Sigmoid colon (tissue), 7 donors: ENCODE measurements at places on chromosomes 16 and 17. TPM values are rescaled to one million over a fixed set of nuclear protein-coding genes. Genes with fewer than 3 reads are reported as not detected.
A peak's percentile ranks its signal among the peaks of the same experiment; 100 is the strongest.

GRCh38 chr17:61504697-61505096 is 52.5 kb downstream of the TBX4 start:
- DNase-seq, result no peak
- H3K27ac ChIP-seq, result no peak overlapping the region
- no peak overlapping the region for H3K4me3 ChIP-seq
- no peaks in the 10 kb centered on the region for H3K4me1 ChIP-seq
- no peaks in the 10 kb centered on the region for H3K27me3 ChIP-seq

DNA sequence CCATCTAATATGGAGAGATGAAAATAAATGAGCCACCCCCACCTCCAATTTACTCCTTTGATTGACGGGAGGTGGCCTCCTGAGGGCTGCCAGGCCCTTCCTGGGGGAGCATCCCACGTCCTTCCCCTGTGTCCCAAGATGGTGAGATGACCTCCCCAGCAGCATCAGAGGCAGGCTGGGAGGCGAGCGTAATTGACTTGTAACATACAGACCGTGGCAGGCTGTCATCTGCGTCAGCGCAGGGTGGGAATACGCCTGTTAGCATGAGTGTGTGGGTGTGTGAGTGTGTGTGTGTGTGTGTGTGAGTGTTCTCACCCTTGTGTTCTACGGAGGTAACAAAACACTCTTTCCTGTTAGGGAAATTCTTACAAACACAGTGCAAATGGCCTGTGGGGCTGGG is 156.9 kb upstream of the CIBAR2 start:
- no peaks in the 10 kb centered on the region for H3K36me3 ChIP-seq
- no peaks in the 10 kb centered on the region for H3K27me3 ChIP-seq
- H3K27ac ChIP-seq, result no peak overlapping the region
- H3K4me3 ChIP-seq, result no peak overlapping the region

DNA sequence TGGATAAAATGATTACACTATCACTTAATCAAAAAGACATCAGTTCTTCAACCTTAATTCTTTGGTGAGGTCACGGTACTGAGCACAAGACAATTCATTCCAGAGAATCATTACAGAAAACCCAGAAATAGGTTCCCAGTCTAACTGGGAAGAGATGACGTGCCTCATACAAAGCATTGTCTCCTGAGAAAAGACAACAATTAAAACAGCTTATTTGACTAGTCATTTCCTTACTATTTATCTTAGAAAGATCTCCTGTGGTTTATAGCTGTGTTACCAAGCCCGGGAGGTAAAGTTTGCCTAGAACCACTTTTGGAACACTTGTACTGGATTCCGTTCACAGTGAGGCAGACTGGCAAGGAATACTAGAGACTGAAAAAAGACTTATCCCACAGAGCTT is 5.1 kb downstream of the PHF12 start:
- H3K27ac ChIP-seq, result peak overlapping the region; percentile 48
- H3K36me3 ChIP-seq, result no peaks in the 10 kb centered on the region
- H3K27me3 ChIP-seq, result no peaks in the 10 kb centered on the region
- no peak overlapping the region for H3K4me3 ChIP-seq

DNA sequence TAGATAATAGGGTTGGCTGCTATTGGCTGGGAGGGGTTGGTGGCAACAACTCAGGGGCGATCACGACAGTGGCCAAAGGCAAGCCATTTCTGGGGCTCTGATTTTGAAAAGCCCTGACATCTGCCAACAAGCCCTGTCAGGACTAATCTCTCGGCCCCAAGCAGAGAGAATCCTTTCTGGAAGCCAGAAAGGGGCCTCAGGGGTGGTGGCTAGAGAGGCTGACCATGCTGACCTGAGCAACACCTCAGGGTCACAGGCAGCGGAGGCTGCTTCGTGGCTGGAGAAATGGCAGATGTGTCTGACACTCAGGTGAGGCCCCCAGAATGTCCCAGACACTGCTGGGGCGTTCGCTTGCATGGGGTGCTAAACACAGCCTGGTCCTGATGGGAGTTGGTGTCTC is 35.0 kb upstream of the ZFP90 start:
- no peaks in the 10 kb centered on the region for H3K36me3 ChIP-seq
- no peaks in the 10 kb centered on the region for H3K4me1 ChIP-seq
- H3K27ac ChIP-seq, result no peak overlapping the region
- DNase-seq, result no peak

CRISPLD2 gene
- polyA plus RNA-seq, result 3.0 TPM

ACE gene
- 2.4 TPM for polyA plus RNA-seq

CLTC gene
- 109 TPM for polyA plus RNA-seq

GPR139 gene
- not detected for polyA plus RNA-seq
